ENCODE measurements at places on chromosomes 7 and 10. TPM values are rescaled to one million over a fixed set of nuclear protein-coding genes. Genes with fewer than 3 reads are reported as not detected.

DNA sequence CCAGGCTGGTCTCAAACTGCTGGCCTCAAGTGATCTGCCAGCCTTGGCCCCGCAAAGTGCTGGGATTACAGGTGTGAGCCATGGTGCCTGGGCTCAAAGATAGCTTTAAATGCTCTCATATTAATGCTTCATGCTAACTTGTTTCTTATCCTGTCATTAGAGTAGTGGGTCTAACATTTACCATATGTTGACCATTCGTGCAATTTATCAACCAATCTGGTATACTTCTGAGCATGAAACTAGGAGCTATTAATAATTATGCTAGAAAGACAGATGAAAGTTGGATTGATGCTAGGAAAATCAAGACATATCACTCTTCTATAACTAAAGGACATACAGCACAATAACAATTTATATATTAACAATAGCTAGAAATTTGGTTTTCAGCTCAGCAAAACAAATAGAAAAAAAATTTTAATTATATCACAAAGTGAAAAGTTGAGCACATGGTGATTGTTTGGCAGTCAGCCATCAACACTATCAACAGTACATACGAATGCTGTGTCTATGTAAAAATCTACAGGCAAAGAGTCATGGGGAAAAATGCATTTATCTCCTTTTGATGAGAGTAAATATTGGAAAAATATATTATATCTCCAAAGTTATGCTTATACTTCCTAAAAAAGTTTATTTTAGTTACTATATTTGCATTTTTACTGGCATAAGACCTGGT lies 112.1 kb upstream of the ABCB5 start:
- no peak for DNase-seq

DNA sequence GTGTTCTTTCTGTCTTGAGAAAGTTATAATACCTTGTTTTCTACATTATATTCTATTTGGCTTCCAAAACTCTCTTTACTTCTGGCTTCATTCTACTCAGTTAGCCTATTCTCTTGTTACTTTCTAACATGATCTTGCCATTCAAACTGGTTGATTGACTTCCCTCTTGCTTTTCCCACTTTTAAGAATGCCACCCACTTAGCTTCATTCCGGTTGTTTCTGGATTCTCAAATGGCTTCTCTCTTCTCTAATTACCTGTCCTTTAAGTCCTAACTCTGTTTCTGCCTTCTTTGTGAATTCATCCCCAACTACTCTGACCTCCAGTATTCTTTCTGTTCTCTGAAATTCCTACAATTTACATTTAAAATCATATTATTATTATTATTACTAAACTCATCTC lies 52.0 kb downstream of the ANKIB1 start:
- DNase-seq = no peak

GRCh38 chr10:53667063-53667462 lies 894.5 kb upstream of the MBL2 start:
- no peak for DNase-seq

DNA sequence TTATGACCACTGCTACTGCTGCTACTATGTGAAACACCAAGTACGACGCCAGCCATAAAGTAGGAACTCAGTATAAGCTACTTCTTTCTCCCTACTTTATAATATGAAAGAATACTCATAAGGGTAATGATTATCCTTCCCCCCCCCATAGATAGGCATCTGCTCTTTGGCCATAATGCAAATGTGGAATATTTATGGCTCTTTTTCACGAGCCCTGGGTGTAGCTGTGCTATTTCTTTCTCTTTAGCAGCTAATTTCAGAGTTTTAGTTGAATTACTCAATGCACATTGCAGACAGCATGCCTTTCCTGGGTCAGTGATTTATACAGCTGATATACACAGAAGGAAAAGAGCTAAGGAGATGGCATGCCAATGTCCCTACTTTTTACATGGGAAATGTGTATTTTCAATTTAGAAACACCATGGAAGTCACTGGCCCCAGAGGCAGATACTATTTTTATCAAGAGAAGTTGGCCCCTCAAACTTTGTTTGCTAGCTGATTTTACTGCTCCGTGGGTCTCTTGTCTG lies 234.1 kb upstream of the KIAA1217 start:
- no peak for DNase-seq

- no peak for DNase-seq
Measured at GRCh38 chr10:70784471-70784870, 706 bp downstream of the TBATA start.

GRCh38 chr10:80894311-80894791 lies 356.6 kb downstream of the SH2D4B start:
- DNase-seq = no peak

GRCh38 chr10:63246356-63246755 lies 113.2 kb downstream of the NRBF2 start:
- no peak for DNase-seq

GRCh38 chr10:13016426-13016825 lies 14.9 kb upstream of the CCDC3 start:
- DNase-seq = no peak

- DNase-seq = no peak
Measured at GRCh38 chr7:116242178-116242577, 31.8 kb downstream of the TES start.

DNA sequence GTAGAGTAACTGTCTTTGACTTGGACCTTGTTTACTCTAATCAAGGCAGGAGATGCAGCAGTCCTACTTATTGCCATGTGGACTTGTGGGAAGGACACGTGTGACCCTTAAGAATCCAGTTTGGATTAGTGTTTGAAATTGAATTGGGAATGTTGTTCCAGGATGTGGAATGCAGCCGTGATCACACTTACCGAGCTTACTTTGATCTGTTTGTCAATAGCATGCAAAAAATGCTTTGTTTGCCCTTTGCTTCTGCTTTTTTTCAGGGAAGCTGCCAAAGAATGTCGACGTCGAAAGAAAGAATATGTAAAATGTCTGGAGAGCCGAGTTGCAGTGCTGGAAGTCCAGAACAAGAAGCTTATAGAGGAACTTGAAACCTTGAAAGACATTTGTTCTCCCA lies 84.7 kb downstream of the CREM start:
- DNase-seq = no peak

DNA sequence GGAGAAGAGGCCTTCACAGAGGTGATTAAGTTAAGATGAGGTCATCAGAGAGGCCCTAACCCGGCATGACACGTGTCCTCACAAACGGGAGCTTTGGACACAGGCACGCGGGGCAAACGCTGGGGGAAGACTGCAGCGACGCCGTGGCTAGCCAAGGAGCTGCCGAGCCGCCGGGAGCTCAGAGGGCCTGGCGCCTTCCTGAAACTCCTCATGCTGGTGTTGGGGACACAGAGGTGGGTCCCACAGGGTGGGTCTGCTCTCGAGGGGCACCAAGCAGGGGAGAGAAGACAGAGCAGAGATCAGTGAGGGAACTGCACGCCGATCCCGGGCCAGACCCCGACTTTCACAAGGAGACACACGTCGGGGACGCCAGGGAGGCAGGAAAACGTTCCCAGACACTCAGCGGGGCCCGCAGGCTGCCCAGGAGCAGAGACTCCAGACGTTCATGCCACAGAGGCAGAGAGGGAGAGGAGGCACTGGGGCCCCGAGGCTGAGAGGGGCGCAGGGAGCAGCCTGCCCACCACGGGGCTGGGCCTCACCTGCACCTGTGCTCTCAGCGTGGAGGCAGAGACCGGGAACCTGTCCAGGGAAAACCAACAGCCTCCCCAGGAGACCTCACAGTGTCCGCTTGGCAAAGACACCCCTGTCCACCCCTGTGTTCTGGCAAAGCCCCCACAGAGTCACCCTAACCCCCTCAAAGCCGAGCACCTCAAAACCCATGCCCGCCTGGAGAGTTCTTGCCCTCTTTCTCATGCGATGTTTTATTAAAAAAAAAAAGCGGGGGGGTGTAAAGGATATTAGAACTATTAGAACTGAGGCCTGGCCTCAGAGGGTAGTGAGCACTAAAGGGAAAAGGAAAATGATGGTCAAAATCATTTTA lies 103.8 kb downstream of the PDGFA start:
- DNase-seq = no peak

GRCh38 chr10:75877877-75878276 lies 446.5 kb downstream of the LRMDA start:
- no peak for DNase-seq

GRCh38 chr10:110681023-110681681 lies 37.0 kb downstream of the RBM20 start:
- no peak for DNase-seq

DNA sequence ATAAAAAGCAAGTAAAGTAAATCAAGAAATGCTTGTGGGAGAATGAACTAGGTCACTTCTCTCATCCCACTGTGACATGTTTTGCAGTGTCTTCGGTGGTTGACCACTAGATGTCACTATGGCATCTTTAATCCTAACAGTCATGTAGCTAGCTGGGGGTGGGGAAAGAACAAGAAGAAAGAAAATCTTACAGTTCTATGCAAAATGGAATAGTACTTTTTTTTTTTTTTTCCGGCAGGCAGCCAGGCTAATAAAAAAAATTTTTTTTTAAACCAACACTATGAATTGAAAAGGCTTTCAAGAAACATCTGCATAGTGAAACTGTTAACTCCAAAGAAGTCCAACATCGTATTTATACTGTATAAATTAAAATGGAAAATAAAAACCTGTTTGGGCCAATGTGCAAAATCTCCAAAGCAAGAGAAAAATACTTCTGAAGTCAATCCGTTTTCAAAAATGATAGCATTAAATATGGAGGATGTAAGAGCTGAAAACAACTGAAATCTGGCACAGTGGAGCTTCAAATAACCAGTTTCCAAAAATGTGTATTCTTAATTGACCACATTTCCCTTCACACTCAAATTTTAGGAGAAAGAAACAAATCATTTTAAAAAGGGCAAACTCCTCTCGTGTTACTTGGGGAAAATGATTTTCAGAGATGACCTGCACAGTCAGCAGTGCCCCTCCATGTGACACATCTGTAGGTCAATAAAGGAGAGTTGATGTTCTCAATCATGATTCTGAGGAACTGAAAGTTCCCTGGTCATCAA lies 38.5 kb downstream of the CDK1 start:
- peak; percentile 72 for DNase-seq

- DNase-seq = no peak
Measured at GRCh38 chr10:86287966-86288579, 78.5 kb downstream of the GRID1 start.

- DNase-seq = no peak
Measured at GRCh38 chr10:87829986-87830729, 12.1 kb upstream of the ATAD1 start.

DNA sequence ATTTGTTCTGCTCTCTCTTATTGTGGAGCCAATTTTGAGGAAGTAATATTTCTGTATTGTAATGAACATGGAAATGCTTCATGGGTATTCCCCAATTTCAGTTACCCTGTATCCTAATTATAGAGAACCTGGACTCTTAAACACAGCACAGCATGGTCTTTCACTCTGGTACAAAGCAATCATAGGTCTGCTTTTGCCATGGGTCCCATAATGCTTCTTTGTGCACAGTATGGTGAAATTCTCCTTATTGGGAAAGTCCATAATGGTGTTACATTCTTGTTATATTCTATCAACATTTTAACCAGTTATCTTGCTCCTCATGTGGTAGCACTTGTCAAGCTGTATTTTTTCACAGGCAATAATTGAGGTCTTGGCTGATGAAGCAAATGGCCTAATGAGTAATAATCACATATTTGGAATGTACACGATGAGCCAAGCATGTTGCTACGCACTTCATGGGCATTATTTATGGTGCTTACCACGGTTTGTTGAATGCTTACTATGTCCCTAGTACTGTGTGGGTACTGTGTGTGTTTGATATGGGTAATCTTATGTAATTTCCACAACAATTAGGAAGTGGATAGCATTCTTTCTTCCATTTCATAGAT lies 42.9 kb downstream of the PRKG1 start:
- no peak for DNase-seq

DNA sequence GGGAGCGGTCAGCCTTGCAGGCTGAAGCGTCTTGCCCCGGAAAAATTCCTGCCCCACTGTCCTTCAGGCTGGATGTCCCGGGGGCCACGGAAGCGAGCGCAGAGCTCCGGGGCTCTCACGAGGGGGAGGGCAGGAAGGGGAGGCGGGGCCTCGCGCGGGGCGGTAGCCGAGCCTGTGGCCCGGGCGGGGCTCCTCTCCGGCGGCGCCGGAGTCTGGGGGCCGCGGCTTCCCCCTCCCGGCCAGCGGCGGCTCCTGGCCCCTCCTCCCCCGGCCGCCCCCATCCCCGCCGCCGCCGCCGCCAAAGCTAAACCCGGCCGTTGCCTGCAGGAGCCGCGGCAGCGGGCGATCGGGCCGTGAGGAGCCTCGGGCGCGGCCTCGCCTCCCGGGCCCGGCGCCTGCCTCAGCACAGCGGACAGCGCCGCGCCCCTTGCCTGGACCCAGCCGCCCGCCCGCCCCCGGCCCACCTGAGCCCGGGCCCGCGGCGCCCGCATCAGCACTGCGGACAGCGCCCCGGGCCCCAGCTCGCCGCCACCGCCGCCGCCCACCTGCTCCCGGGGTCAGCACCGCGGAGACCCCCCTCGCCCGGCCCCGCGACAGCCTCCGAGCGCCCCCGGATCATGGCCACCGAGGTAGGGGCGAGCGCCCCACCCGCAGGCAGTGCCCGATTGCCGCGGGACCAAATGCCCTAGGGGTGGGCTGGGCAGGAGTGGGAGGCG lies at the start of gene GOLGA7B:
Gene GOLGA7B, plus strand, starts transcription at position 157 of the 716 bp plus-strand sequence. Its CDS starts 461 bp downstream, at position 618.
- DNase-seq = no peak

Gene EPHB6
- total RNA-seq = 15.6 TPM

Gene CYP2C8
- 1.8 TPM for total RNA-seq

Gene STAG3
- total RNA-seq = 2.1 TPM

Gene GJD4
- total RNA-seq = 0.20 TPM

Gene NUTM2D
- 3.6 TPM for total RNA-seq

Gene CALML5
- total RNA-seq = not detected

Gene SEMA3E
- 8.3 TPM for total RNA-seq
